NCI-H1105 treated with DMSO at 0.1 percent for 48 hours (cell line): ENCODE measurements at places on chromosomes 2 and 18.

DNA sequence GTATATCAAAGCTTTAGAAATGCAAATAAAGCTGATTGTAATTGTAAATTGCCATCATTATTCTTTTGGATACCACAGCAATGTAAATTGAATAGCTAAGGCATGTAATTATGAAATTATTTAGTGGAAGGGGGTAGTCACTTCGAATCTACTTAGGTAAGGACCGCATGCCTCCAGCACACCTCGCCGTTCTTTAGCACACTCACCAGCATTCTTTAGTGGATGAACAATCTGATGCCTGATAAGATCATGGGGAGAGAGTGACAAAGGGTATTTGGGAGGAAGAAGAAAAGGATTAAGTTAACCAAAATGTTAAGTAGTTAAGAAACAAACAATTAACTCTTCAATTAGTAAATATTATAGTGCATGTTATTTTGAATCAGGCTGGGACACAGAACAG lies 46.4 kb upstream of the DSC1 start:
- DNase-seq, result no peak

DNA sequence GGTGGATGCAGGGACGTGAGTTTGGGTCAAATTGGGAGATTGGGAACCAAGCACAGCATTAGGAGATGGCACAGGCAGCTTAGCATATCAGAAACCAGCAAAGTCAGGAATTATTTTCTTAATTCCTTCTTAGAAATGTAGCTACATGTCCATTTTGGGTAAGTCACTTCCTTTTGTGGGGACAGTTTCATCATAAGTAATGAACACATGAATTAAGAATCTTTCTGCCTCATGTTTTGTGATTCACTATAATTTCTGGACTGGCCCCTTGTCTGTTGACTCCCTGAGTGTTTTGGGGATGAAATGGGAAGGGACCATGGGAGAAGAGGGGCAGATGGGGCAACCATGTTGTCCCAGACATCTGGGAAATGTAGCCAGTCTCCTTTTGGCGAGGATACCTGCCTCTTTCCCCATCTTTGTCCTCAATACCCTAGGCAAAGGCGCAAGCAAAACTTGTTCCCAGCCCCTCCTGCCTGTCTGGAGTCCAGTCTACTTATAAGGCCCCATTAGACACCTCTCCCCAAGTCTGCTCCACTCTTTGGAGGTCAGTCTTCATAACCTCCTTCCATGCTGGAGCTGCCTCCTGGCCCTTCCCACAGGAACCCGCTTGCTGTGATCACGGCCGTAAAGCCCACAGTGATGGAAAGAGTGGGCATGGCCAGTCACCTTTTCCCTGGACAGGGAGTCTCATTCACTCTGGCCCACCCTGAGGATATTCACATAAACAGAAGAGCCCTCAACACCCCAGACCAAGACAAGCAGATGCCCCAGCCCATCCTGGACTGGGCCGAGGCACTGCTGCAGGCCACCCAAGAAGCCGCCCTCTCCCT lies 25.7 kb downstream of the MTHFD2 start:
- no peak for DNase-seq

- no peak for DNase-seq
These were observed 369.2 kb downstream of the NYAP2 start for GRCh38 chr2:225768741-225769140.

DNA sequence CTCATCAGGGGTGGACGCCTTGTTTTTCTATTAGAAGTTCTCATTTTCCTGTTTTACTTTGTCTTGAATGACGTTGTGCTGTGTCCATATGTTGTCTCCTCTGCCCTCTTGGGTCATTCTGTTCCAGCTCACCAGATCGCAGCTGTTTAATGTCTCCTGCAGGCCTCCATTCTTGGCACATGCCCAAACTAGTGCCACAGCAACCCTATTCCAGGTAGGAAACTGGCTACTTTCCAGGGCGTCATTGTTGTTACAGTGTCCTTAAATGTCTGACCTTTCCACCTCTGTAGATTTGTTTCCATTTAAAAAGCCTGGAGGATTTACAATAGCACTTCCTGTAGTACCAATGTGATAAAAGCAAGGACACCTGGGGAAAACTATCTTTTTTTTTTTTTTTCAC lies 500.7 kb downstream of the METTL4 start:
- peak; percentile 81 for DNase-seq

DNA sequence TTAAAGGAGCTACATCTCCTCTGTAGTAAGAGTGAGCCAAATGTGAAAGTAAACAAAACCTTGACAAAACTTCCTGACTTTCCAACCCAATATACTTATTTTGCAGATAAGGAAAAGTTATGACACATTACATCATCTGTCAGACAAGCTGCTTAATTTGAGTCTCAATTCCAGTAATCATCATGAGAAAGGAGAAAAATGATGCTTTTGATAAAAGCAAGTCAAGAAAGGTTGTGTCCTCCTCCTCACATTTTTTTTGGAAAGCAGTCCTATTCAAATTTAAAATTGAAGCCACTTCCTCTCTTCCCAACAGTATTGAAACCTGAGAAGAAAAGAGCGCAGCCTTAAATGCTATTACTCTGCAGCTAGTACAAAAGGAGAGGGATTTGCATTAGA lies 519.6 kb downstream of the LRP1B start:
- DNase-seq, result no peak

GRCh38 chr2:181318504-181319280 lies 138.5 kb upstream of the ITGA4 start:
- DNase-seq, result no peak

GRCh38 chr2:19312949-19313348 lies 45.5 kb downstream of the OSR1 start:
- DNase-seq, result no peak

DNA sequence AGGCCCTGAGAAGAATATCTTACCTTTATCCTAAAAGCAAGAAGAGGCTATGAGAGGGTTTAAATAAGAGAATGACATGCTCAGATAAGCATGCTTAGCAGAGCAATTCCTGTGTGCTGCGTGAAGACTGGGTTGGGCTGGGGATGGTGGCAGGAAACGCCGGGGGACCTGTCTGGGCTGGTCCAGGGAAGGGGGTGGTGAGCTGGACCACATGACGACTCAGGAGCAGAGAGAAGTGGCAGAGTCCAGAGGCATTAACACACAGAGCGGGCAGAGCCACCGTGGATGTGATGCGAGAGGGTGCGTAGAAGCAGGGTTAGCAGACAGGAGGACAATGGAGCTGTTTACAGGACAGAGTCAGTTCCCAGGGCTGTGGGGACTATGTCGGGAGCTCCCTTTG lies 84.5 kb downstream of the ZBTB7C start:
- no peak for DNase-seq

- no peak for DNase-seq
These were observed 4.0 kb downstream of the DIPK1C start for GRCh38 chr18:74453016-74453566.

GRCh38 chr2:34001557-34001956 lies 402.5 kb upstream of the FAM98A start:
- DNase-seq, result no peak

- no peak for DNase-seq
These were observed 35.6 kb downstream of the HK2 start for GRCh38 chr2:74869517-74869916.

- DNase-seq, result no peak
These were observed 66.4 kb downstream of the TMEM200C start for GRCh38 chr18:5828913-5829312.

GRCh38 chr2:9895669-9896590 lies 52.7 kb downstream of the TAF1B start:
- no peak for DNase-seq

- DNase-seq, result no peak
These were observed 406.5 kb upstream of the UBE2E3 start for GRCh38 chr2:180573951-180574350.

DNA sequence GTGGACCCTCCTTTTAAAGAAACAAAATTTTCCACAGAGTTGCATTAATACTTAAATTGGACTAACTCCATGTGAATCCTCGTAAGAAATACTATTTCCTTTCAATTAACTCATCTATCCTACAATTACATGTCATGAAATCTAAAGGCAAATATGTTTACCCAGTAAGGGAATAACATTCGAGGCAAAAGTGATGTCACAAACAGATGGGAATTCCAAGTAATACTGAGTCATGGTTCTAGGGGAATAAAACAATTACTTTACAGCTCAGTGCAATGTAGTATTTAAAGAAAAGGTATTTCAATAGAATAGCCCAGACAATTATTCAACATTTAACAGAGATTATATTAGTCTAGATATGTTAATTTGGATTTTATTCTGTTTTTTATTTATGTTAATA lies 205.8 kb downstream of the ZNF385B start:
- DNase-seq, result no peak

- no peak for DNase-seq
These were observed 41.7 kb downstream of the CYP20A1 start for GRCh38 chr2:203280428-203281064.

DNA sequence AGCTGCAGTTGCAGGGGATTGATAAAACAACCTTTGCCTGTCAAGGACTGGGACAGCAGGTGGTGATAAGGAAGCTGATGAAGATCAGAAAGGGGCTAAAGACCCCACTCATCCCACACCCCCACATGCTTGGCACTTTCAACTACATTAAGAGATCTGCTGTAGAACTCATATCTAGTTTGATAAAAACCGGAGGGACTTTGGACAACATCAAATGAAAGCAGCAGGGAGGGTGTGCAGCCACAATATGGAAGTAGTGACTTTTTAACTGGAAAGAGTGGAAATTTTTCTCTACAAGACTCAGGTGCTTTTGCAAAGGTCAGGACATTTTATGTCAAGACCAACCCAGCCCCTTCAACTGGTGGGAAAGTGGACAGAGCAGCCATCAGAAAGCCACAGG lies 56.8 kb downstream of the TBC1D8 start:
- no peak for DNase-seq

DNA sequence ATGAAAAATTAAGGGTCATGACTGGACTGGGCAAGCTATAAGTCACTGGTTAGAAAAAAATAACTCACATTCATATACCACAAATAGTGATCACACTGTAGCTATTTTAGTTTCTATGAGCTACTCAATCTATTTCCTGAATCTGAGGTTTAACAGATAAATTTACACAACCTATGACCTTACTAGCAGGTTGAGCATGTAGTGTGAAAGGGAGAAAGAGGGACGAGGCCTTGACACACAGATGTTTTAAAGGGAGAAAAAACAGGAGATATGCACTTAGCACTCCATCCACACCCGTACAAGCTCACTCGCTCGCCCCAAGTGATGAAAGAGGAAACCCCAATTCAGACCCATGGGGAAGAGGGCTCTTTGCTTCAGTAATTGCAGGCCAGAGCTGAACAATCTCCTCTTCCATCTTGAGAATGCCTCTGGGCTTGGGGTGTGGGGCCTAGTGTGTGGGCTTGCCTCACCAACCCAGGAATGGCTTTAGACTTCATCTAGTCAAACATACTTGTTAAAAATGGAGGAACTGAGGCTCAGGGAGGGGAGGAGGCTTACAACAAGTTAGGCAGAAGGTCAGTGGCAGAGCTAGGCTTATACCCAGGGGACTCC lies 10.7 kb downstream of the CYRIA start:
- no peak for DNase-seq

DNA sequence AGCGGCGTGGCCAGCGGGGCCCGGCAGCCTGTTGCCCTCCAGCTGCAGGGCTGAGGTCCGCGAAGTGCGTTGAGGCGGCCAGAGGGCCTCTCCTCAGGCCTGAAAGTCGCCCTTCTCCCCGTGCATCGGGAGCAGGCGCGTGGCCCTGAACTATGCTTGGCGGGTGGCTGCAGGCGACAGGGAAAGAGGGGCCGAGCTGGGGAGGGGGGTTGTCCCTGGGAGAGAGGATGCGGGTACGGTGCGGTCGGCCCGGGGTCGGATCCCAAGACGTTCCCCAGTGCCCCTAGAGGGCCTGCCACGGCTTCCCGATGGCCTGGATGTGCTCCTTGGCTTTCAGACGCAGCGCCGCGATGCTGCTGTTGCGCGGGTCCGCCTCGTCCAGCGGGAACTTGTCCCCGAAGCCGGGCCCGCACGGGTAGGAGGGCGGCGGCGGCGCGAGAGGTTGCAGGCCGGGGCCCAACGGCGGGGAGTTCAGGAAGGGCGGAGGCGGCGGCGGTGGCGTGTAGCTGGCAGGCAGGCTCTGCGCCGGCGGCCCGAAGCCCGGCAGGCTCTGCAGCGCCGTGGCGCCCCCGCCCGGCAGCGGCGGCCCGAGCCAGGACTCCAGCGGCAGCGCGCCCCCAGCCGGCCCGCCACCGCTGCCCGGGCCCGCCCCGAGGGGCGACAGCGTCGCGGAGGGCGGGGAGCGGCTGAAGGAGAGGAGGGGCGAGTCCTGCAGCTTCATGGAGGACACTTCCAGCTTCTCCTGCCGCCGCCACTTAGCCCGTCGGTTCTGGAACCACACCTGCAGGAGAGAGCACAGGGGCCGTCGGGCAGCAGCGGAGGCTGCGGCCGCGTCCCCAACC lies 4.3 kb downstream of the RAX start:
- peak; percentile 46 for DNase-seq

DNA sequence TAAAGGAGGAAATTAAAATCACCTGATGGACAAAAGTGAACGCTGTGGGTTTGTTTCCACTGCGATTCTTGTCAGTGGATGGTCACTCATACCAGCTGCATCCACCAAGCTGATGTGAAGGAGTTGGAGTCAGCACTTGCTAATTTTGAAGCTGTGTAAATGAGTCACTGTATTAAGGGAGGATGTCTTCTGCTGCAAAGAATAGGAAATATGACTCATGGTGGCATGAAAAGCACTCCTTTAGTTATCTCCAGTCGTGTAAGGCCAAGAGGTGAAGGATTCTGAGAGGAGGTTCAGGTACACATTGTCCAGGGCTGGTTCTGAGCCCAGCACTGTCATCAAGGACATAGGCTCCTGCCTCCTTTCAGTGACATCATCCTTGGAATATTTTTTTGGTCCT lies 71.7 kb upstream of the SKOR2 start:
- DNase-seq, result no peak

- no peak for DNase-seq
These were observed 14.3 kb upstream of the FAHD2A start for GRCh38 chr2:95388091-95388692.

DNA sequence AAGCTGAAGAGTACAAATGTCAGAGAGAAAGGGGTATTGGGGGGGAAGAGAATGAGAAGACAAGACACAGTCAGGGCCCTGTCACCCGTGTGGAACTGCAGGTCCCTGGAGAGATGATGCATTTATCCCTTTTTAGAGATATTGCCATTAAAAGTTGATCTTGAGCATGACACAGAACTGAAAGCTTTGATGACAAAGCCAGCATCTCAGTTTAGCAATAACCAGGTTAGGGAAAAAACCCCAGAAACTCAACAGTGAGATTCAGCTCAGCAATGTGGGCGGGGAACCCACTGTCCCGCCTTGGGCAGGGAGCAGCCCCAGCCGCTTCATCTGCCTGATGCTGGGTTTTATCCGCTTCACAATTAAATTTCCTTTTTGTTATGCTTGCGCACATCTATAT lies 181.1 kb downstream of the NEDD4L start:
- DNase-seq, result no peak

DNA sequence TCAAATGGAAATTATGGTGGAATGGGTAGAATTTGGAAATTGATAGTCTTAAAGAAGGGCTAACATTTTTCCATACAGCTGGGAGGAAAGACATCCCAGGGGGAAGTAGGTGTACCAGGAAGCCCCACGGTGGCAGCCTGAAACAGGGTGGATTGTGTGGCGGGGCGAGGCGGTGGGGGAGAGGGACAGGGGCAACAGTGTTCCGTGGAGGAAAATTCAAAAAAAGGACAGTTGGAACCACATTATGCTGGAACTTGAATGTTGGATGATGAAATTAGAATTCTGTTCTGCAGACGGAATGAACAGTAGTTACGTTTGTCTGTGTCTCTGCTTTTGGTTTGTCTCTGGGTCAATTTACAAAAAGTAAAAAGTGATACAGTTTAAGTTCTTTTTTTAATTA lies 10.6 kb upstream of the CIB4 start:
- DNase-seq, result no peak

- no peak for DNase-seq
These were observed 14.0 kb upstream of the CREG2 start for GRCh38 chr2:101401326-101401665.

GRCh38 chr2:104755026-104755878 lies 98.7 kb upstream of the POU3F3 start:
- no peak for DNase-seq
